ENCODE measurements at places on chromosomes 16 and 17.

DNA sequence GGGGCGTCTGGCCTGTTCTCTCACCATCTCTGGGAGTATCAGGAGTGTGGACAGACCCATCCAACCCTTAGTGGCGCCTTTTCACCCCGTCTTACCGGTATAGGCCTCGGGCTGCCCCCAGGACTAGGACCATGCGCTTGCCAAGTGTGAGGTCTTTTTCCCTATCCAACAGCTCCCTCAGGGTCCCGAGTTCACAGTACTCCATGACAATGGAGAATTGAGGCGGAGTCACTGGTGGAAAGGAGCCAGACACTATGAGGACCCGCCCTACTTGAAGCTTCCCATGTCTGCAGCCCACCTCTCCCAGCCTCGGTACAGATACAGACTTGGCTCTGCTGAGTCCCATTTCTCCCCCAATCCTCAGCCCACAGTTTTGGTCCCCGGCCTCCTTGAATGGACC is 15.9 kb upstream of the RFWD3 start:
- no peak for DNase-seq

GRCh38 chr16:50858877-50859627 is 117.2 kb downstream of the CYLD start:
- no peak for DNase-seq

- DNase-seq: no peak
Measured at GRCh38 chr16:24151482-24151939, 104.6 kb upstream of the CACNG3 start.

DNA sequence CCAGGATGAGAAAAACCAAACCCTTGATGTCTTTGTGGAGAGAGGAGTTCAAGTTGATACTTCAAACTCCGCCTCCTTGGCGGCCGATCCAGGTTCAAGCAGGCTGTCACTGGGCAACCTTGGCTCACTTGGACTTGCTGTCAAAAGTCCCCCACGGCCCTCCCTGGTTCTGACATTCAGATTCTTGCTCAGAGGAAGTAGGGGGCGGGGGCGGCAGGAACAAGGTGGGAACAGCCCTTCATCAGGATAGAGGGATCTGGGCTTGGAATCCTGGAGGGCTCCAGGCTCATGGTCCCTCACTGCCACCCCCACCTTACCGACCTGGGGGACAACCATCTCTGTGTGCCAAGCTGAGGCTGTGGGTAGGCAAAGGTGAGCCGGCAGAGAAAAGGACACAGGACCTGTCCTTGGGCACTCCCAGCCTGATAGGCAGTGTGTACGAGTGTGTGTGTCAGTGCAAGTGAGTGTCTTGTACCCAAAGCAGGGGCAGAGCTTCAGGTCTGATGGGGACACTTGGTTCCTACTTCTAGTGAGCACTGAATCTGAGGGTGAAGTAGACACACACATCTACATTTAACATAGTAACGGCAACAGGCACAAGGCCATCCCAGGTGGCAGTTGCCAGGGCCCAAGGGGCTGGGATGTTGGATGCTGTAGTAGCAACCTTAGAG is 6.6 kb upstream of the TSPOAP1 start:
- DNase-seq: no peak

- DNase-seq: no peak
Measured at GRCh38 chr16:10156099-10156498, 26.1 kb downstream of the GRIN2A start.

DNA sequence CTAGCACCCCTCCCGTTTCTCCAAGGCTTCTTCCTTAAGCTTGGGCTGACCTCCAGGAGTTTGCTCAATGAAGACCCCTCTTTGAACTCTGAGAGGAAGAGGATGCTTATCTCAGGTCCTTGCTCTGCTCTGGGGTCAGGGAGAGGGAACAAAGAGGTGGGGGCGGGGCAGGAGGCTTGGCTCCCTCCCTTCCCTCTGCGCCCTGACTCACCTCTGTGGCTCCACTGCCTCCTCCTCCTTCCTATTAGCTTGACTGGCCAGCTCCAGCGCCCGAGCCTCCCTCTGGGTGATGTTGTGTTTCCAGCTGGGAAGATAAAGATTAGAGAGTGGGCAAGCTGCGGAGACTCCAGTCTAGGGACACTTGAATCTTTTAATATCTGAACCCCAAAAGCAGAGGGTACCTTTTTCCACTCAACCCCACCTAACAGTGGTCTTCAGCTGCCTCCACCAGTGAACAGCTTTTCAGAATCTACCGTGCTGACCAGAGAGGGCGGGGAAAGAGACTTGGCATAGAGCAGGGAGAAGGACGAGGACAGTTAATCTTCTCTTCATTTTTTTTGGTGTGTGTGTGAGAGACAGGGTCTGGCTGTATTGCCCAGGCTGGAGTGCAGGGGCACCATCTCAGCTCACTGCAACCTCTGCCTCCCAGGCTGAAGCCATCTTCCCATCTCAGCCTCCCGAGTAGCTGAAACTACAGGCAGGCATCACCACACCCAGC is 6.7 kb downstream of the GIP start:
- no peak for DNase-seq

GRCh38 chr16:82603784-82604411 is 22.9 kb upstream of the CDH13 start:
- DNase-seq: no peak

DNA sequence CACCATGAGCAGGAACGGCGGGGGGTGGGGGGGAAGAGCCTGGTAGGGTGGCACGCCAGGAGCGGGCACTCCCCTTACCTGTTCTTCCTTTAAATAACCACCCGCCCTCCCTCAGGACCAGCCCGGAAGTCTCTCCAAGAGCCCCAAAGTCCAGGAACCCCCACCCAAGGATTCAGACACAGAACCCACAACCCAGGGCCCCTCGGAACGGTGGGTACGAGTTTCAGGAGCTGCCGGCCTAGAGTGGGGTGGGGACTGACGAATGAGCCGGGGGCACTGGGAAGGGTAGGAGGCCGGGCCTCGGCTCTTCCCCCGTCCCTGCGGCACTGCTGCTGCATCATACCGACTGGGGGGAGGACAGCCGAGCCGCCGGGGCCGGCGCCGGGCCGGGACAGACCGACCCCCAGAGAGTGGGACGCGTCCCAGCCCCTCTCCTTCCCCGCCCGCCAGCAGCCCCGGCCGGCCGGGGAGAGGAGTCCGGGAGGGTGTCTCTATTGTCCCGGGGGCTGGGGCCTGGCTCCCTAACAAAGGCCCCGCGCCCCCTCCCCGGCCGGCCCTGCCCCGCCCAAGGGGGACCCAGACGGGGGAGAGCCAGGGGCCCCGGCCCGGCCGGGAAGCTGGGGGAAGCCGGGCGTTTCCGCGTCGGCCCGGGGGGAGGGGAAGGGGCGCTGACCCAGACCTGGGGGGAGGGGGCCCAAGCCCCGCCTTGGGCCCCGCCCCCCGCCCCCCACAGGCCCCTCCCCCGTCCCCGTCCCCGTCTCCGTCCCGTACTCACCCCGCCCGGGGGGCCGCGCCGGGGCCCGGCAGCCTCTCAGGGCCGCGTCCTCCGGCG is 747 bp downstream of the ATXN7L3 start:
- peak; percentile 40 for DNase-seq

Measured in Kasumi-1 (cell line).